ENCODE measurements at places on chromosomes 7 and 10.

GRCh38 chr7:100378114-100378755 lies 4.9 kb downstream of the PILRA start:
- H3K27me3 ChIP-seq = peaks cover 12% of the 10 kb centered on the region
- no peak for DNase-seq
- no peak overlapping the region for H3K4me3 ChIP-seq
- H3K4me1 ChIP-seq = peaks cover 15% of the 10 kb centered on the region

DNA sequence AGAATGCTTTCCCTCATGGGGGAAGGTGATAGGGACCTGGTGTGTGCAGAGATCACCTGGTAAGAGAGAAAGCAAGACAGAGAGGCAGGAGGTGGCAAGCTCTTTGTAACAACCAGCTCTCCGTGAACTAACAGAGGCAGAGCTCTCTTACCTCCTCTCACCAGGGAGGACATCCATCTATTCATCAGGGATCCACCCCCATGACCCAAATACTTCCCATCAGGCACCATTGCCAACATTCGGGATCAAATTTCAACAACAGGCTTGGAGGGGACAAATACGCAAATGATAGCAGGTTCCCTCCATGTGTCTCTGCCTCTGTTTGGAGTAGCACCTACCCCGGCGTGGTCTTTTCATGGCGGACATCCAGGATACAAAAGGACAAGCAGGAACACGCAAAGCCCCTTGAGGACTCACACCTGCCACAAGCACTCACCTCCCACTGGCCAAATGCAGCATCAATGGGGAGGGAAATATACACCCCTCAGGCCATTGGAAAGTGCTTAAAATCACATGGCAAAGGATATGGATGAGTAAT lies 431.2 kb upstream of the AUTS2 start:
- no peaks in the 10 kb centered on the region for H3K4me1 ChIP-seq
- H3K36me3 ChIP-seq = no peaks in the 10 kb centered on the region
- no peak overlapping the region for H3K4me3 ChIP-seq

- no peak overlapping the region for H3K4me3 ChIP-seq
- H3K4me1 ChIP-seq = no peaks in the 10 kb centered on the region
- no peak for DNase-seq
- H3K27ac ChIP-seq = no peak overlapping the region
- no peaks in the 10 kb centered on the region for H3K36me3 ChIP-seq
Observed at GRCh38 chr7:88919478-88920131, 124.1 kb upstream of the TEX47 start.

GRCh38 chr10:44567471-44567870 lies 182.6 kb upstream of the CXCL12 start:
- no peak overlapping the region for H3K27ac ChIP-seq
- no peaks in the 10 kb centered on the region for H3K4me1 ChIP-seq
- H3K4me3 ChIP-seq = no peak overlapping the region
- no peak for DNase-seq
- H3K36me3 ChIP-seq = no peaks in the 10 kb centered on the region

- H3K4me1 ChIP-seq = peaks cover 33% of the 10 kb centered on the region
- H3K27ac ChIP-seq = peak overlapping the region; percentile 21
- no peak for DNase-seq
- H3K4me3 ChIP-seq = no peak overlapping the region
Observed at GRCh38 chr10:89419548-89419947, 5.2 kb downstream of the IFIT5 start.

DNA sequence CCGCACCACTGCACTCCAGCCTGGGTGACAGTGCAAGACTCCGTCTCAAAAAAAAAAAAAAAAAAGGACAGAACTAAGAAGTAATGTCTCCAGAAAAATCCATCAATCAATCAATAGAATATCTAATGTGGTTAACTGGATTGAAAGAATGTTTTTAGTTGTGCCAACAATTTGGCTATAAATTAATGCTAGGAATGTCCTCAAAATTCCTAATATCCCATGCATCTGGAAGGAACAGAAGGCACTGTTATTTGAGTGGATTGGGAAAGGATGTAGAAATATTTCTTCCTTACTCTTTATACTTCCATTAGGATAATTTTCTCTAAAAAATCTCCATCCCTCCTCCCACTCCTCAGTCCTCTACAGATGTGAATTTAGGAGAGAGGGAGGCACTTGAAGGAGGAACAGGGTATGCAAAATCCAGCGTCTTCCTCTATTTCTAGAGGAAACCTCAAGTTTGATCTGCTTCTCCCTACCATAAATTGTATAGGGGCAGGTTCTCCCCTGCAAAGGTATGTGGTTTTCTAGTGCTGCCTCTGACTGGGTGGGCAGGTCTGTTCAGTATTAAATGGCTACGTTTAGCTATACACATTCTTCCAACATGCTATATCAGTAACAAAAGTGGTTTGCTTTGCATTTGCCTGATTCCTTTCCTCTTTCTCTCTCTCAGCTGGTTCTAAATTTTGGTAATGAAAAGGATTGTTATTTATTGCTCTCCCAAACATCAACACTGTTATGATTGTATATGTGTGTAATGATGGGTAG lies 54.1 kb downstream of the RNLS start:
- H3K4me3 ChIP-seq = no peak overlapping the region
- peaks cover 8% of the 10 kb centered on the region for H3K4me1 ChIP-seq
- no peak for DNase-seq
- peaks cover 7% of the 10 kb centered on the region for H3K27me3 ChIP-seq

DNA sequence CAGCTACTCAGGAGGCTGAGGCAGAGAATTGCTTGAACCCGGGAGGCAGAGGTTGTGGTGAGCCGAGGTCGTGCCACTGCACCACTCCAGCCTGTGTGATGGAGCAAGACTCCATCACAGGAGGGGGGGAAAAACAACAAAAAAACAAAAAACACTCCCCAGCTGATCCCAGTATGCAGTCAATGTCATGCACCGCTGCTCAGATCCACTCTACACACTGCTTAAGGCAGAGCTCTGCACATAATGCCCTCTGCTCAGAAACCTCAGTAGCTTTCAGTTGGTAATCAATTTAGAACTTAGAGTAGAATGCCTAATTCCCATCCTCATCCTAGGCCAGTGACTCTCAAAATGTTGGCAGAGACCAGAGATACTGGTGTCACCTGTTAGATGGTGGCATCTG lies 43.9 kb downstream of the PDSS1 start:
- H3K27me3 ChIP-seq = no peaks in the 10 kb centered on the region
- peaks cover 5% of the 10 kb centered on the region for H3K36me3 ChIP-seq
- no peak overlapping the region for H3K4me3 ChIP-seq
- peaks cover 31% of the 10 kb centered on the region for H3K4me1 ChIP-seq
- DNase-seq = no peak

DNA sequence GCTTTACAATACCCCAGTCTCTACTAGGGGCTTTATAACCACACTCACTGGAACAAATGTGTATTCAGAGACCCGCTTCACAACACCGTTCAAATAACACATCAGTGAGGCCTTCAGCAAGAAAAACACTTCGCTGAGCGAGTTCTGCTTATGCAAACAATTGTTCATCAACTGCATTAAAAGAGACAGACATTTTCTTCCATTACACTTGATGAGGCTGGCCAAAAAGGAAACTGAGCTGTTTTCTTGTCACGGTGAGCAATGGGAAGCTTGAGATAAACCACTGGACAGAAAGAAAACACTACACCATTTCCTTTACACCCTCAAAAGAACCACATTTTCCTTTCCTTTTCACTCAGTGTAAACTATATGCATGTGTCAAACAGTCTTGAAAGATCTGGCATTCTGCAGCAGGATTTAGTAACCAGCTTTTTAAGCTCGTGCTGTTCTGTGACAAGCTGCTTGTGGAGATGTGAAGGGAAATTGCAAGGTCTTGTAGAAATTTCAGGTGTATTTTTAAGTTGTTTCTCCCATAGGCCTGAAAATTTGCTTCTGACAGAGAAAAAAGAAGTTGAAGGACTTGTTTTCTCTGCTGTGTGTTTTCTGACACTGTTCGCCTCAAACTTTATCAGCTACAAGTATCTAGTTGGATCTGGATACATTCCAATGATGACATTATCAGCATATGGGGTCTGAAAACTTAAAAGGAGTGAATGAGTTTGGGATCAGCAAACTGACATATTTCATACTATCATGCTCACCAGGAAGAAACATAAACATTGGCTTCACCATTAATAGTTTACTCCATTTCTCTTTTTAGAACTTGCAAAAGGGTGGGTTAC lies 693.1 kb downstream of the PARD3 start:
- H3K27ac ChIP-seq = no peak overlapping the region
- no peaks in the 10 kb centered on the region for H3K27me3 ChIP-seq
- peaks cover 10% of the 10 kb centered on the region for H3K4me1 ChIP-seq
- H3K36me3 ChIP-seq = no peaks in the 10 kb centered on the region
